Muscle of back (tissue), 13 donors: ENCODE measurements at places on chromosomes 5 and 9.
A peak's percentile ranks its signal among the peaks of the same experiment; 100 is the strongest.

- peak; percentile 33 for DNase-seq
Observed at GRCh38 chr5:124001036-124001615, 489.1 kb downstream of the CSNK1G3 start.

GRCh38 chr5:126339215-126339805 is 83.9 kb upstream of the GRAMD2B start:
- DNase-seq = peak; percentile 77

GRCh38 chr5:63963080-63963735 is 963 bp upstream of the HTR1A start:
- peak; percentile 76 for DNase-seq

- DNase-seq = no peak
Observed at GRCh38 chr9:69215774-69216485, 41.9 kb downstream of the TJP2 start.

DNA sequence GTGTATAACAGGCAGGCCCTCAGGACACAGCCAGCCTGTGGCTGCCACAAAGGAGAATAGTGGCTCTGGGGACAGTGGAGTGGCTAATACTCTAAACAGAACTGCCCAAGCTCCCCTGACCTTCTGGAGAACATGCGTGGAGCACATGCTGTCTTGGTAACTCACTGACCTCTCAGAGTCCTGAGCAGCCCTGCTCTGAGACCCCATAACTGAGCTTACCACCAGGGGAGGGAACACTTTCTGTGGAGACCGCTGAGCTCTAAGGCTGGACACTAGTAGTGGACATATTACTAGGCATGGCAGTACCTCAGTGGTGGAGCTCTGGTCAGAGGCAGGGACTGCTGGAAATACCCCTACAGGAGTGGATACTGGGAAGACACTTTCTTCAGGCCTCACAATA is 60.2 kb upstream of the SPTLC1 start:
- DNase-seq = no peak

- no peak for DNase-seq
Observed at GRCh38 chr5:56050551-56051255, 55.9 kb upstream of the IL6ST start.

- no peak for DNase-seq
Observed at GRCh38 chr5:103364074-103364473, 105.5 kb downstream of the MACIR start.

DNA sequence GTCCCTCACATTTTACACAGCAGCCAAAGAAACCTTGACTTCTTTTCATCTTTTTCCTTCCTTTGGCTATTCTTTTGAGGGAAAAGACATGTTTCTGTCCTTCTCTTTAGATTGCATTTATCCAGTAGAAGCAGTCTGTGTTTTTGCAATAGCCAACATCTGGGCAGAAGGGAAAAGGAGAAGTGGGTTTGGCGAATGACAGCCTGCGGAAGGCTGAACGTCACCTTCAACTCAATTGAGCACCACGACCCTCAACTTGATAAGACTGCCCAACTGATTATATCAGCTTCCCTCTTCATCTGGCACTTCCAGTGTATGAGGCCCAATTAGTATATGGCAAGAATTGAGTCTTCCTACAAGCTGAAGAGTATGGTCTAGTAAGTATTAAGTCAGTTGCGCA is 1997.6 kb upstream of the WWC1 start:
- no peak for DNase-seq

GRCh38 chr5:132072528-132072927 is 1.1 kb upstream of the CSF2 start:
- DNase-seq = no peak

DNA sequence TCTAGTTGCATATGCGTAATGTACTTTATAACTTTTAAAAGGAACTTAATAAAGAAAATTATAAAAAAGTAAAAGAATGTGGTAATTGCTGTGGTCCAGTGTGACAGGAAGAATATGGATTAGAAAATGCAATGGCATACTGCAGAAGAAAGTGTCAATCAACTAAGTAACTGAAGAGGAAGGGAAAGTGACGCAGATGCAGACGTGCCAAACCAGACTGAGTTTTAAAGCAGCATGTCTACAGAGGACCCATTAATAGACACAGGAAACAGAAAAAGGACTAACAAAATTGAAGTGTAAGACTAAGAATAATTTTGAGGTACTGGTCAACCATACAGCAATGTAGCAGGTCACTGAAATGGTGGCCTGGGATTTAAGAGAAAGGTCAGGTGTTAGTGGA is 73.3 kb downstream of the DPYSL3 start:
- no peak for DNase-seq

GRCh38 chr5:91706785-91707520 is 323.8 kb upstream of the ARRDC3 start:
- peak; percentile 2 for DNase-seq

DNA sequence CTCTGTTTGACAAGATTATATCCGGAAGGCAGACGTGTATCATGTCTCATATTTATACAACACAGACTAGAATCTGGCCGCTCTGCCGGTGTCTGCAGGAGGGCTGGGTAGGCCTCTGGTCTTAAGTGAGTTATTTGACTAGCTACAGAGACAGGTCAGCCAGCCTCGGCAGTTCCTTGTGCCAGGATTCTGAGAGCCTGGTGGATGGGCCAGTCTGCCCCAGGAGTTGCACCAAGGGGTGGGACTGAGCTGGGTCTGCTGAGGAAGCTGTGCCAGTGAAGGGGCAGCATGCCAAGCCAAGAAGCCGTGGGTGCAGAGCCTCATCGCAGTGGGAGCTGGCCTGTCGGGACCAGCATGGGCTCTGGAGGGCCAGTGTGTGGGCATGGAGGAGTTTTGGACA is 7.1 kb downstream of the SNX18 start:
- DNase-seq = no peak

DNA sequence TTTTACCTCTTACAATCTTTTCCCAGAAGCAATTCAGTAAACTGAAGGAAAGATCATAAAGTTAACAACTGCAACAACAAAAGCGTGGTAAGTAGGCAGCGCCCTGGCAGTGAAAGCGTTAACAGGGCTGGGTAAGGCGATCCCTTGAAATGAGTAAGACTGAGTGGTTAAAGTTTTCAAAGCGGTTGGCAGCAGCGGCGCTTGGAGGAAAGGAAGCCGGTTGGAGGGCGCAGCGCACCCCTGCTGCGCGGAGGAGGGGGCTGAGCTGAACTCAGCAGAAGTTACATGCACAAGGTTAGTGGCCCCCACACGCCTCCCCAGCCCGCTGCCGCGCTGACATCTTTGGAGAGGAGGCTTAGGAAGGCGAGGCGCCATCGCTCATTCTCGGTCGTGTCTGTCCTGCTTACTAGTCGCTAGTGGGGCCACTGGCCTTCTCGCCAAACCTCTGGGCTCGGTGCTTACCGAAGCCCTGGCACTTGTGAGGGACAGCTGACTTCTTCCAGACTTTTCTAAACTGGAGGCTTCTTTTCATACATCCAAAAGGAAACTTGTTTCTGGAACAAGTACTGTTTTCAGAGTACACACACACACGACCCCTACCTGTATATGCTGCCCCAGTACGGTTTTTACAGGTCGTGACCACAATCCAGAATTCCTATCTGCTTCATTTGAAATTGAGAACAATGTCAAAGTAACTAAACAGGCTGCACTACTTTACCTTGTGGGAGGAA is at the start of gene SH3RF2:
TSS of gene SH3RF2 (plus strand) at position 178 of the 731 bp plus-strand sequence. CDS start 1,351 bp downstream, outside the sequence.
- peak; percentile 54 for DNase-seq

GRCh38 chr5:92390657-92391056 is 1007.5 kb upstream of the ARRDC3 start:
- DNase-seq = no peak

GRCh38 chr9:113393281-113393680 is 7.8 kb downstream of the ALAD start:
- no peak for DNase-seq

DNA sequence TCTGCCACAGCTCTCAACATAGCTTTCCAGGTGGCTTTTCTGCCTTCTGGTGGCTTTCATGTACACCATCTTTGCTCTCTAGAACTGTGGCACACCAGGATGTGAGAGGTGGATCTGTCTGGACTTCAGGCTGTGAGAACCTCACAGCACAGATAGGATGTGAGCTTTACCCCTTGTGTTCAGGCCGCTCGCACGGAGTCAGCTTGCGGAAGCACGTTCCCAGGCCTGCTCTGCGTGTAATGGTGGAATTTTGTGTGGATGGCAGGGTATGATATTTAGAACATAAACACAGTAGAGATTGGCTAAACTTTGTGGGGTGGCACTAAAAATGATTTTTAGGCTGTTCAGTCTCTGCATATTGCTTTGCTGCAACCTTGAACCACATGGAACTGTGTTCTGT is 250.5 kb downstream of the FANCC start:
- no peak for DNase-seq
